ENCODE measurements at places on chromosomes 2 and 18.

DNA sequence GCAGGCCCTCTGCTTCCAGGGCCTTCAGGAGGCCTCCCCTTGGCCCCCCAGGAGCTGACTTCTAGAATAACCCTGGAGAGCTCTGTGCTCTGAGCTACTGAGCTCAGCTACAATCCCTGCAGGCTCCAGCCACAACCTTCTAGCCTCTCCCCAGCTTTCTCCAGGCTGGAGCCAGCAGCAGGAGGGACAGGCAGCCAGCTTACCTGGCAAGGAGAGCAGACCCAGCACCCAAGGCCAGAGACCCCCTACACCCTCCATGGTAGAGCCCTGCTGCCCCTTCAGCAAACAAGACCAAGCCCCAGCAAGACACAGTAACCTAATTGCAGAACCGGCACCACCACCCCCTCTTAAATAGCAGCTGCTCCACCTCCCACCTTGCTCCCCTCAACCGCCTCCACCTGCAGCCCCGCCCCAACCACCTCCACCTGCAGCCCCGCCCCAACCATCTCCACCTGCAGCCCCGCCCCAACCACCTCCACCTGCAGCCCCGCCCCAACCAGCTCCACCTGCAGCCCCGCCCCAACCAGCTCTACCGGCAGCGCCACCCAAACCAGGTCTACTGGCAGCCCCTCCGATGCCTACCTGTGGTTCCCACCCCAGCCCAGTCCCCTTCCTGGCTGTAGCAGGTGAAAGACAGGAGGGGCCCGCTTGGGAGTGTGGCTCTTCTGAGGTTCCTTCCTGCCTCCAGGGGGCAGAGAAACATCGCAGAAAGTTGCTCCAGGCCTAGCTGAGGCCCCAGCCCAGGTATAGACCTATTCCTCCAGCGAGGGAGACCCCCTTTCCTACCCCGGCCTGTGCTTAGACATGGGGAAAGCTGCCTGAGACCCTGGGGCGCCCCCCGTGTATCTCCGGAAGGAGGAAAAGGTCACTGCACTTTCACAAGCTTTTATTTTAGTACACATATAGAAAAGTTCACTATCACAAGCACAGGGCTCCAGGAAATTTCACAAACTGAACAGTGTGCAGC is at the start of gene ASTL:
Gene ASTL (minus strand): TSS at position 324 of the 967 bp plus-strand sequence. CDS start 66 bp downstream, at position 258.
- DNase-seq = peak; percentile 47

GRCh38 chr2:1907849-1908533 is 163.7 kb upstream of the PXDN start:
- no peak for DNase-seq

DNA sequence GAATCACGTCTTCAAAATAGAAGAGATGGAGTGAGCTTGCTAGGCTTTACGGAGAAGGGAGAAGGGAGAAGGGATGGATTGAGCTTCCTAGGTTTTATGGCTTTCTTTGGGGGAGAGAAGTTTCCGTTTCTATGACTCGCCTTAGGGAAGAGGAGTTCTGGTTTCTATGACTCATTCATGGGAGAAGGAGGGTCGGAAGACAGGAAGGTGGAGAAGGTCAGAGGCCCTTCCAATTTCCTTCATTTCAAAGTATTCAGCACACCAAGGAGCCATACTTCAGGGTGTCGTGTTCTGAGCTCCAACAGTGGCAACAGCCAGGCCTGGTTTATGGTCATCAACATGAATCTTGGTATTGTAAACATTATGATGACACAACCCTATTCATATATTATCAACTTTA is 284.7 kb upstream of the VWC2L start:
- DNase-seq = no peak

GRCh38 chr2:43605079-43605655 is 9.3 kb upstream of the THADA start:
- DNase-seq = no peak

DNA sequence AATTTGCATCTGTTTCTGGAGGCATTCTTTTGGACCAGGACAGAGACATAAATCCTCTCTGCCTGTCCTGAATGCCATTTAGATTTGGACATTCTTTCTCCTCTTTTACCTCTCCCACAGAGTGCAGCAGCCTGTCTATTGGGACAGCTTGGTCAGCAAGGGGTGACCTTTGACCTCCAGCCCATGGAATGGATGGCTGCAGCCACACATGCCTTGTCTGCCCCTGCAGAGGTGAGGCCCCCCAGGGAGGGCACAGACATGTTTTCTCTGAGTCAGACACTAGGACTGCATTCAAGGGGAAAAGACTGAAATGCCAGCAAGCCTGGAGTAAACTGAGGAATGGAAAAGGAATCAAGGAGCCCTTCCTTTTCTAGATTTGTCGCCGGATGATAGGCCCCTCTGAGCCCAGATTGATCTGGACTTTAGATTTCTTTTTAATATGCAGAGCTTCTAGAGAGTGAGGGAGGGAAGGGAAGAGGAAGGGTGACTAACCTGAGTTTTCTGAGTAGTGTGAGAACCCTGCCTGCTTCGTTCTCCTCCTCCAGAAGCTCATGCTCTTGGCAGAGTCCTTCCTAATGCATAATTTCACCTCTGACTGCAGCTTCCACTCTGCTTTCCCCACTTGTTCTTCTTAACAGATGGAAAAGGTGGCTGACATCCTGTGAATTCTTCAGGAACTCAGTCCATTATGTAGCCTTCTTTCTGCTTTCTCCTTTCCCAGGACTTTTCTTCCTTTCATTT is 16.1 kb upstream of the TTLL4 start:
- DNase-seq = no peak

DNA sequence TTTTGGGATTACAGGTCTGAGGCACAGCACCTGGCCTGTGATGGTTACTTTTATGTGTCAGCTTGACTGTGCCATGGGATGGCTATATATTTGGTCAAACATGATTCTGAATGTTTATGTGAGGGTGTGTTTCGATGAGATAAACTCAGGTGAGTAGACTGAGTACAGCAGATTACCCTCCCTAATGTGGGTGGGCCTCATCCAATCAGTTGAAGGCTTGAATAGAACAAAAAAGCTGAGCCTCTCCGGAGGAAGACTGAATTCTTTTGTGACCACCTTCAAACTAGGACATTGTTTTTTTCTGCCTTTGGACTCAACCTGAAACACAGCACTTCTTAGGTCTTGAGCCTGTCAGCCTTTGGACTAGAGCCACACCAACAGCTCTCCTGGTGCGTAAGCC is 49.4 kb upstream of the FIGN start:
- no peak for DNase-seq

DNA sequence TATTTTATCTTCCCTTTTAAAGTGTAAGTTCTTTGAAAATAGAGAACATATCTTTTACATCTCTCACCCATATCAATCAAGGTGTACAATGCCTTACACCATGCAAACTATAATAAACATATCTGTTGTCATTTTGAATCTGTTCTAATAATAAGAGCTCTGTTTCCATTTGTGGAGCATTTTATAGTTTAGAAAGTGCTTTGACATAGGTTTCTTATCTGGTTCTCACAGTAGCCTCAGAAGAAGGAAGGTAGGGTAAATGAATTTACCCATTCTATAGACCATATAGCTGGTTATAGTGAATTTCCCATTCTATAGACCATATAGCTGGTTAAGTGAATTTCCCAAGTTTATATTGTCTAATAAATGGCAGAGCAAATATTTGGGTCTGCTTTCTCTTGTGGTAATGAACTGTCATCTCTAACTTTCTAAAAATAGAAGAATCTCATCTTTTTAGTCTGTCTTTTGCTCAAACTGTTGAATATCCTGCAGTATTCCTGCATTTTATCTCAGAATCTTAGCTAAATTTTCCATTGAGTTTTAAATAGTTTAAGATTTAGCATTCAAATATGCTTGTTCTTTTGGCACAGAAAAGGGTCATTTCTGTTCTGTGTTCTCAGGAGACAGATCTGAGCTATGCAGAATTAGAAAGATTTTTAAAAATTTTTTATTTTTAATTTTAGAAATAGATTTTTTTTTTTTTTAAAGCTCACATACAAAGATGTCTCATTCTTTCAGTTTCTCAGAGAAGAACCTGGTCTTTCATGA is 80.7 kb upstream of the STON1 start:
- no peak for DNase-seq

GRCh38 chr2:16604236-16604635 is 61.4 kb downstream of the CYRIA start:
- DNase-seq = no peak

All from stimulated activated naive CD4-positive, alpha-beta T cell treated with Interleukin-2 at 50 U/mL for 16 hours (primary cell).